ENCODE measurements at places on chromosomes 7 and 10.

GRCh38 chr10:129382401-129382800 is 84.6 kb upstream of the MGMT start:
- DNase-seq: no peak

GRCh38 chr10:22712956-22713852 is 1.2 kb downstream of the PIP4K2A start:
- DNase-seq: peak; percentile 22

- DNase-seq: no peak
These were observed 53.5 kb upstream of the SVIL start for GRCh38 chr10:29688230-29688661.

- no peak for DNase-seq
These were observed 29.3 kb upstream of the GGCT start for GRCh38 chr7:30533886-30534285.

- DNase-seq: no peak
These were observed 155.2 kb upstream of the NRP1 start for GRCh38 chr10:33489501-33490176.
